ENCODE measurements at places on chromosomes 5 and 9. TPM values are rescaled to one million over a fixed set of nuclear protein-coding genes. Genes with fewer than 3 reads are reported as not detected.

The GPX8 gene
- 158 TPM for total RNA-seq

DNA sequence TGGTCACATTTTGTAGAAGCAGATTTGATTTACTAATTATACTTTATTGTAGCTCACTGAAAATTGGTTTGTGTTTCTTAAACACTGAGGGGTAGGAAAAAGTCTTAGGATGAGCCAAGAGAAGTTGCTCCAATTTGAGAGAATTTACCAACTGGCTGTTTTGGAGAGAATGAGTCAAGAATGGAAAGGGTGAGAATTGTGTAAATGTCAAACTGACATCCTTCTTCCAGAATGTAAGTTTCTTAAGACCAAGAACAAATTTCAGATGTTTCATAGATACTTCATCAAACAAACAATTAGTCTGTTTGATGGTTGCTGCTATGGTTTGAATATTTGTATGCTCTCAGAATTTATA, 106.2 kb upstream of the TXNDC8 start:
- no peaks in the 10 kb centered on the region for H3K27me3 ChIP-seq
- DNase-seq, result peak; percentile 73
- peaks cover 52% of the 10 kb centered on the region for H3K4me1 ChIP-seq
- no peak overlapping the region for H3K4me3 ChIP-seq

- no peak overlapping the region for H3K4me3 ChIP-seq
- H3K27ac ChIP-seq, result no peak overlapping the region
- H3K4me1 ChIP-seq, result no peaks in the 10 kb centered on the region
- H3K36me3 ChIP-seq, result no peaks in the 10 kb centered on the region
These were observed 391.5 kb downstream of the FGF10 start for GRCh38 chr5:43997647-43998272.

DNA sequence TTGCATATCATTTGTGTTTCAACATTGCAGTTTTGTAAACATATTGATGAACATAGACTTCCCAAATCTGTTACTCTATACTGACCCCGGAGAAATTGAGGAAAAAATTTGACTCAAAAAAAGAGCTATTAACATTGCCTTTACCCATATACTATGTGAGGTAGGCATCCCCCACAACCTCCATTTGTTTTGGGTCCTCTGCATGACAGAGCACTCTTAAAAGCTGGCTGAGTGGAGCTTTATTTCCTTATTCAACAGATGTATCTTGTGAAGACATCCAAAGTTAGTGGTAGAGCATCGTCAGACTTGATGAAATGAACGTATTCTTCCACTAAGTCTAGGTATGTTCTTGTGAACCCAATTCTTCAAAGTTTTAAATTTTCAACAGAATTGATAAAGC, 310.5 kb downstream of the CDH9 start:
- H3K4me1 ChIP-seq, result no peaks in the 10 kb centered on the region
- no peak overlapping the region for H3K27ac ChIP-seq
- DNase-seq, result no peak
- no peak overlapping the region for H3K4me3 ChIP-seq
- no peaks in the 10 kb centered on the region for H3K36me3 ChIP-seq
- no peaks in the 10 kb centered on the region for H3K27me3 ChIP-seq

The ORM2 gene
- total RNA-seq, result not detected

GRCh38 chr5:36392186-36392585, 90.5 kb upstream of the RANBP3L start:
- H3K36me3 ChIP-seq, result no peaks in the 10 kb centered on the region
- H3K27me3 ChIP-seq, result no peaks in the 10 kb centered on the region
- no peak overlapping the region for H3K4me3 ChIP-seq
- peak; percentile 38 for DNase-seq

The PFN3 gene
- not detected for total RNA-seq

DNA sequence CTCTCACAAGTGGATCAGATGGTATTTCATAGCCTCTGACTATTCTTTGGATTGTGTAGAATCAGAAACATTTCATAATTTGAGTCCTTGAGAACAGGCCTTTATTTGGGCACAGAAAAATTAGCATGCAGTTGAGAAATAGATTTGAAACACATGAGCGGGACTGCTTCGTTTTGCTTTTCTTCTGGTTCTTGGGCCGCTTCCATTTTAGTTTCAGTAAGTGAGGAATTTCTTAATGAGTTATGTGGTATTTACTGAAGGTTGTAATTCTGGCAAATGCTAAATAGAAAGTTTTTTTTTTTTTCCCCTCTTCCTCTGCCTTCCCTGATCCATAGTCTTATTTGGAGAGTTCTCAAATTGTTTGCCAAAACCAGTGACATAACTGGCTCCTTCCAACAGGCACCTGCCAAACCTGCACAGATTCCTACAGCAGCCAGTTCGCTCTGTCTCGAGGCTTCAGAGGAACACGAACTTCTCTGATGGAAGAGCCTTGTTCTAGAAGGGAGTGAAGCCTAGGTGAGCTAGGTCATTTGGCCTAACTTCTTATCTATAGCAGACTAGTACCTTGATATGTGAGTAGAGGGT, 71.2 kb upstream of the SLC28A3 start:
- H3K27me3 ChIP-seq, result no peaks in the 10 kb centered on the region
- no peak overlapping the region for H3K4me3 ChIP-seq
- no peak overlapping the region for H3K27ac ChIP-seq
- no peak for DNase-seq
- H3K36me3 ChIP-seq, result no peaks in the 10 kb centered on the region

The GCNT4 gene
- 2.7 TPM for total RNA-seq

- DNase-seq, result peak; percentile 85
- no peaks in the 10 kb centered on the region for H3K36me3 ChIP-seq
- peaks cover 48% of the 10 kb centered on the region for H3K4me1 ChIP-seq
- peak overlapping the region; percentile 51 for H3K4me3 ChIP-seq
- peak overlapping the region; percentile 98 for H3K27ac ChIP-seq
- H3K27me3 ChIP-seq, result no peaks in the 10 kb centered on the region
These were observed 20.2 kb downstream of the ATPSCKMT start for GRCh38 chr5:10229306-10230048.

- H3K4me3 ChIP-seq, result no peak overlapping the region
- peaks cover 16% of the 10 kb centered on the region for H3K27me3 ChIP-seq
- no peak overlapping the region for H3K27ac ChIP-seq
- no peaks in the 10 kb centered on the region for H3K4me1 ChIP-seq
- peak; percentile 85 for DNase-seq
These were observed 52.2 kb downstream of the PCDH1 start for GRCh38 chr5:141825791-141826560.

- H3K4me1 ChIP-seq, result no peaks in the 10 kb centered on the region
- H3K36me3 ChIP-seq, result no peaks in the 10 kb centered on the region
- peaks cover 25% of the 10 kb centered on the region for H3K27me3 ChIP-seq
- no peak for DNase-seq
- H3K4me3 ChIP-seq, result no peak overlapping the region
- H3K27ac ChIP-seq, result no peak overlapping the region
These were observed 161.1 kb upstream of the TBCA start for GRCh38 chr5:77937015-77937908.
